ENCODE measurements at places on chromosomes 13 and 19.

- no peak for DNase-seq
These were observed 36.2 kb downstream of the C13orf46 start for GRCh38 chr13:113937527-113938180.

GRCh38 chr19:343941-344624 is 513 bp downstream of the MIER2 start:
- DNase-seq, result no peak

DNA sequence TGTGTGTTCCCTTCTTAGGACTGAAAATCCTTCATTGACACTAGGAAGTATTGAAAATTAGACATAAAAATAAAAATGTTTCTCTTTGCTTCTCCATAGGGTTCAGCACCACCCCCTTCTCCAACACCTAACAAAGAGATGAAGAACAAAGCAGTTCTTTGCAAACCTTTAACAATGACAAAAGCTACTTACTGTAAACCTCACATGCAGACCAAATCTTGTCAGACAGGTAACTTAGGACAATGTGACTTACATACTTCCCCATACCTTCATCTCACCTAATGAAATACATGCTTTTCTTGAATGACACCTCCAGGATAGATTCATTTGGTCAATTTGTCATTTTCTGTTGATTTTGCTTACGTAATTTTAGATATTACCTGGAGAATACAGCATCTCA is 99.9 kb downstream of the ZMYM2 start:
- no peak for DNase-seq

- DNase-seq, result no peak
These were observed 48.9 kb upstream of the EPHX3 start for GRCh38 chr19:15280915-15281683.

GRCh38 chr13:38166116-38166515 is 183.5 kb upstream of the UFM1 start:
- no peak for DNase-seq

DNA sequence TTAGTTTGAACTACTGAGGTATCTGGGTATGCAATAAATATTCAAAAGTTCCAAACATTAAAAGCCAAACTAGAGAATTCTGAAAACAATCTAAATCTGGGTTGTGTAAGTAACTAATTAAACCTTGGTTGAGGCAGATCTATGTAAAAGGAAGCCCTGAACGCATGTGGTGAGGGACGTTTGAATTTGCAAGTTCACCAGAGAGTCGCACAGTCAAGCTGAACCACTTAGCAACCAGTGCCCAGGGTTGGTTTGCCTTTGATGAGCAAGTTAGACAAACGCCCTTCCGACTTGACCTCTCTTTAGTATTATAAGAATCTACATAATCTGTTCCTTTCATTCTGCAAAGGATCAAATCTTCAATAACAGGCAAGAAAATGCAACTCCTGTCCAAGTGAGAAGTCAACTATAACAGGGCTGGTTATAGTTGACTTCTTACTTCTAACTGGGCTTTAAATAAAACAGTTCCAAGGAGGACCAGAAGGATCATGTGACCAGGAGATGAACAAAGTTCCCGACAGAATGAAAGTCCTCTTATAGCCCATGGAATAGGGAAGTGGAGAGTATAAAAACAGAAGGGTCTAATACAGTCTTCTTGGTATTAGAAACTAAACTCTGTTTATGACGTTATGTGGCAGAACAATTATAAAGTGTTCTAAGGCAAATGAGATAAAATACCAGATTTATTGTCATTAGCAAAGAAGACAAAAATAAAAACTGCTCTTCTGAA is 40.6 kb downstream of the PHF11 start:
- DNase-seq, result no peak

- no peak for DNase-seq
These were observed 6.8 kb downstream of the FREM2 start for GRCh38 chr13:38693641-38694040.

- no peak for DNase-seq
These were observed 365.7 kb upstream of the KLHL1 start for GRCh38 chr13:70473907-70474306.

Data from GM12864 (cell line).